ENCODE measurements at places on chromosomes 12 and 14.
A peak's percentile ranks its signal among the peaks of the same experiment; 100 is the strongest.

DNA sequence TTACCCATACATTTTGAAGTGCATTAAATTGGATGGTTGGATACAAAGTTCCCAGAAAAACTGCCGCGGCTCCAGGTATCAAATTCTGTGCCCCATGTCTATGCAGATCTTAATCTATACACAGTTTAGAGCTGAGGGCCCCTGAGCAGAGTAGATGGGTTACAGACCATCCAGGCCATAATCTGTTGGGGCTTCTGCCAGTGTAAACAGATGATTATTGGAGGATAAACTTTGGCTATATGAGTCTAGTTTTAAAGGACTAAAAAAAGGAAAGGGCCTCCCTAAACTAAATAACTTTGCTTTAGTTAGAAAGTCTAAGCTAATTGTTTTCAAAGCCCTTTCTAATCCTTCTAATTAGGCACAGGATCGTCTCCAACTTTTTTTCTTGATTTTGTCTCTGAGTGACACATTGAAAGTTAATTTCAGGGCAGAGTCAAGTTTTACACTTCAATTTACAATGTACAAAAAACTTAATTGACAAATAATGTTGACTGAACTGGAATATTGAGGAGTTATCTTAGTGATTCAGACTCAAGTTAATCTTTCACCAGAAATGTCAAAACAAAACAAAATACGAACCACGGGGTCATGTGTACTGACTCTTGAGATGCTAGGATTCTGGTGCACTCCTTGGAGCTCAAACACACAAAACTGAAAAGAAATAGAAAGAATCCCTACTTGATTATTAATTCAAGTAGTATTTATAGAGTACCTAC, 133.9 kb upstream of the SCAF11 start:
- DNase-seq = no peak

DNA sequence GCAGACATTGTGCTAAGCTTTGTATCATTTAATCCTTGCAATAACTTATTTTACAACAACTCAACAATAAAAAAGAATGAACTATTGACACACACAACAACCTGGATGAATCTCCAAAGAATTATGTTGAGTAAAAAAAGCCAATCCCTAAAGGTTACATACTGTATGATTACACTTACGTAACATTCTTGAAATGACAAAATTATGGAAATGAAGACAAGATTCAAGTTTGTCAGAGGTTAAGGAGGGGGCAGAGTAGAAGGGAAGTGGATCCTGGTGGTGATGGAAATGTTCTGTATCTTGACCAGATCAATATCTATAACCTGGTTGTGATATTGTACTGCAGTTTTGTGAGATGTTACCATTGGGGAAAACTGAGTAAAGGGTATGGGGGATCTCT, 63.2 kb upstream of the LMNTD1 start:
- DNase-seq = no peak

GRCh38 chr12:65822732-65823512, 1.4 kb upstream of the HMGA2 start:
- DNase-seq = peak; percentile 52

GRCh38 chr12:125185740-125186470, 120.7 kb downstream of the AACS start:
- DNase-seq = peak; percentile 53

GRCh38 chr14:87966816-87967215, 26.2 kb downstream of the GALC start:
- no peak for DNase-seq

DNA sequence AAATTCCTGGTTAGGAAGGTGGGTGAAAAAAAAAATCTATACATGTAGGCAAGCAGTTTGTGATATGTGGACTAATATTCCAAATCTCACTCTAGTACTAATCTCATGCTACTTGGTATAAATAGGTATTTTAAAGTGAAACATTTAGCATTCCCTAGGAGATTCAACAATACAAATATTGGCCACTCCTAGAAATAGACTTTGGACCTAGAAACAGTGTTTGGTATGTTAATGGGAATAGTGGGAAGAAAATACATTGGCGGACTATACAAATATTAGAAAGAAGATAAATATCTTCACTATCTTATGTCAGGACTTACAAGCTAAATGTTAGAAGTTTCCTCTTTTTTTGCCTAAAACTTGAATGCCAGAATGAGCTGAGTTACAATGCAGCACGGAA, 28.2 kb downstream of the HIGD1C start:
- no peak for DNase-seq

DNA sequence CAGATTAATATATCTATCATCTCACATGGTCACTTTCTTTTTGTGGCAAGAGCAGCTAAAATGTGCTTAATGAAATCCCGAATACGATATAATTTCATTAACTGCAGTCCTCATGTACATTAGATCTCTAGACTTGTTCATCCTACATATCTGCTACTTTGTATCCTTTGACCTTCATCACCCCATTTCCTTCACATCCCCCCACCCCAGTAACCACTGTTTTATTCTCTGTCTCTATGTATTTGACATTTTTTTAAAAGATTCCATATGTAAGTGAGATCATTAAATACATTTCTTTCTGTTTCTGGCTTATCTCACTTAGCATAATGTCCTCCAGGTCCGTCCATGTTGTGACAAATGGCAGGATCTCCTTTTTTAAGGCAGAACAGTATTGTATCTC, 23.0 kb upstream of the ST8SIA1 start:
- no peak for DNase-seq

DNA sequence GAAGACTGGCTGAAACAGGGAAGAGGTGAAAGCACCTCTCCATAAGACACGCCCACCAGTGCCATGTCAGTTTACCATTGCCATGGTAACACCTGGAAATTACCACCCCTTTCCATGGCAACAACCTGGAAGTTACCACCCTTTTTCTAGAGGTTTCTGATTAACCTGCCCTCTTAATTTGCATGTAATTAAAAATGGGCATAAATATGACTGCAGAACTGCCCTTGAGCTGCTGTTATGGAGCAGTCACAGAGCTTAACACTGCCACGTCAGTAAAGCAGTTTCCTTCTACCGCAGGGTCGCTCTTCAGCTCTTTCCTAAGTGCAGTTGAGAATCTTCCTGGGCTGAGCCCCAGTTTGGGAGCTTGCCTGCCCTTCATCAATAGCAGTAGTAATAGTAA, 55.2 kb downstream of the RASSF3 start:
- no peak for DNase-seq

- no peak for DNase-seq
These were observed 186.9 kb downstream of the ALX1 start for GRCh38 chr12:85466890-85467289.

All from left lung (tissue), 14 donors.